Anterior cingulate cortex (tissue), 58 donors: ENCODE measurements at places on chromosomes 13 and 19.
A peak's percentile ranks its signal among the peaks of the same experiment; 100 is the strongest.

GRCh38 chr13:109787135-109787954 is 962 bp upstream of the IRS2 start:
- no peak for DNase-seq

DNA sequence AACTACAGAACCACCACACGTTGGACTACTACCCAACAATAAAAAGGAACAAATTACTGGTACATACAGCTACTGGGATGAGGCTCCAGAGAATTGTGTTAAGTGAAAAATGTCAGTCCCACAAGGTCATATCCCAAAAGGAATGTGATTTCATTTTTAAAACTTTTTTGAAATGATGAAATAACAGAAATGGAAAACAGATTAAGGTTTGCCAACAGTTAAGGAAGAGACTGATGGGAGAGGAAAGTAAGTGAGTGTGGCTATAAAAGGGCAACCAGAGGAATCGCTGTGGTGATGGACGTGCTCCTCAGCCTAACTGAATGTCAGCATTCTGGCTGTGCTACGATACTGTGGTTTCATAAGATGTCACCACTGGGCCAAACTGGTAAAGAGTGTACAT is 512.8 kb downstream of the UQCRFS1 start:
- no peak for DNase-seq

- DNase-seq: no peak
Observed at GRCh38 chr19:43789029-43789428, 8.3 kb upstream of the KCNN4 start.

GRCh38 chr13:33845572-33846302 is 27.8 kb downstream of the RFC3 start:
- no peak for DNase-seq

GRCh38 chr19:51135004-51135403 is 7.1 kb upstream of the SIGLEC7 start:
- DNase-seq: no peak

GRCh38 chr13:49986471-49986870 is 10.4 kb upstream of the TRIM13 start:
- DNase-seq: no peak

DNA sequence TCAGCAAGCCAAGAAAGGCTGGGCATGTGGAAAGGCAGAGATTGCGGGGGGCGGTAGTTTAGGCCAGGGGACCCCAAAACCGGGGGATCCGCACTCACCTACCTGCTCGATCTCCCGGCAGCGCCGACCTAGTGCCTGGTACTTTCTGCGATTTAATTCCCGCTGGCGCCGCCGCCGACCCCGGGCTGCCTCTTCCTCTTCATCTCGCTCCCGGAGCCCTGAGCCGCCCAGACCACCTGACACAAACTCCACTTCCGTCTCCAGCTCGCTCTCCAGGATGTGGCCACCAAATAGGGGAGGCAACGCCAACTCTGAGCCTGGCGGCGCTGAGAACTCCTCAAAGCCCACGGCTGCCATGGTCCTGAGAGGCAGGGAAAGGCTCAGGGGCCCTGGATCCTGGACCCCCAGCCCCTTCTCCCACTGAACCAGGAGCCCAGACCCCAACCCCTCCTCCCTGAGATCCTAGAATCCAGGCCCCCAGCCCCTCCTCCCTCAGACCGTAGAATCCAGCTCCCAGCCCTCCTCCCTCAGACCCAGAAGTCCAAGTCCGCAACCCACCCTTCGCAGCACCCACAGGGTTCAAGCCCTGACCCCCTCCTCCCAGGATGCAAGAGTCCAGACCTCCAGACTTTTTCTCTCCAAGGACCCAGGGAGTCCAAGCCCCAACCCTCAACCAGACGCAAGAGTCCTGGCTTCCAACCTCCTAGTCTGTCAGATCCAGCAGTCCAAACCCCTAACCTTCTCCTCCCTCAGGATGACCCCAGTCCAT is 933 bp downstream of the TFPT start:
- DNase-seq: peak; percentile 42

- DNase-seq: no peak
Observed at GRCh38 chr13:108993346-108993745, 363.9 kb downstream of the MYO16 start.

- DNase-seq: no peak
Observed at GRCh38 chr13:107650081-107650701, 565.1 kb downstream of the LIG4 start.

GRCh38 chr13:95185851-95186250 is 115.4 kb downstream of the ABCC4 start:
- no peak for DNase-seq

DNA sequence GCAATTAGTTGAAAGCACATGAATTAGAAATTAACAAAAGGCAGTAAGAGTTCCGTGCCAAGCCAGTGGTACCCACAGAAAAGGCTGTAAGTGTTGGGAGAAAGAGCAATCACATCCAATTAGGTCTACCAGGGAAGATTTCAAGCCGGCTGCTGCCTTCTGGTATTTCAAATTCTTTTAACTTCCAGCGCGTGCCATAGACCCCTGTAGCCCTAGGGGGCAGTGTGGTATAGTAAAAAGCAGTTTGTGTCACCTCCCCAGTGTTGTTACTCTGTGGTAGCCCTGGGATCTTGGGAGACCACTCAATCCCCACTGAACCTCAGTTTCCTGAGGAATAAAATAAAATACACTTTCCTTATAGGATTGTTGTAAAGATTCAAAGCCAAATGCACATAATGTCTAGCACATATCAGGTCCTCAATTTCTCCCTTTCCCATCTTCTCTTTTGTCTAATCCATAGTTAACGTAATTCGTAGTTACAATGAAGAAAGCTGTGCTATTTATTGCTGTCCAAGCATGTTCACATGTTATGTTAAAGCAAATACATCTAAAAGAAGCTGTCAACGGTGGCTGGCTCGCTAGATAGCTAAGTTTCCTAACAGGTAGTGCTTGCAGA is 230.2 kb downstream of the TDRD3 start:
- DNase-seq: no peak

DNA sequence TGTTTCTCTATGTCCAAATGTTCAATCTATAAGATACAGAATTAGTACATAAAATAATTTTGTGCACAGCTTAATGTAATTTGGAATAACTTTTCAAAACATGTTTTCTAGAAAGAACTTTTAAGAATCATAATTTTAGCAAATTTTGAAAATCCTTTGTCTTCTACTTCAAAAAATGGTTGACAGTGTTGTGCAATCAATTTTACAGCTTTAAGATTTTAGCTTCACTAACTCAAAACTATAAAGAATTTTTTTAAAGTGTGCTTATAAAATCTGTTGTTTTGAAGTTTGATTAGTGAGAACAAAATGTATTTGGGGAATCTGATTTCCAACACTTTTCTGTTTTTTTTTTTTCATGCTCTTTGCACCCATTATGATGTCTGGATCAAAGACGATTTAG is 12.7 kb upstream of the SPACA6 start:
- DNase-seq: no peak

DNA sequence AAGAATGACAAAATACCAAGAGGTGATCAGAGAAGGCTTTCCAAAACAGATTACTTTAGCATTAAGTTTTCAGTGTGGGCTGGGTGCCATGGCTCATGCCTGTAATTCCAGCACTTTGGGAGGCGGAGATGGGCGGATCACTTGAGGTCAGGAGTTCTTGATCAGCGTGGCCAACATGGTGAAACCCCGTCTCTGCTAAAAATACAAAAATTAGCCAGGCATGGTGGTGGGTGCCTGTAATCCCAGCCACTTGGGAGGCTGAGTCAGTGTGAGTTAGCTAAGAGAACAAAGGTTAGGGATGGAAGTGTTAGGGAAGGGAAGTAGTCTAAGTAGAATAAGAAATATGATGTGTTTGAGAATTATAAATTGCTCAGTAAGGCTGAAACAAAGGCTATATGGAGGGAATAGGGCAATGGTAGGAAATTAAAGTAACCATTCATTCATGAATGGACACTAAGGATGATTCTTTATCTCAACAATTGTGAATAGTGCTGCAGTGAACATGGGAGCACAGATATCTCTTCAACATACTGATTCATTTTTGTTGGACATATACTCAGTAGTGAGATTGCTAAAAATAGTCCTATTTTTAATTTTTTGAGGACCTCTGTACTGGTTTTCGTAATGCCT is 3.9 kb upstream of the RCBTB2 start:
- DNase-seq: no peak

DNA sequence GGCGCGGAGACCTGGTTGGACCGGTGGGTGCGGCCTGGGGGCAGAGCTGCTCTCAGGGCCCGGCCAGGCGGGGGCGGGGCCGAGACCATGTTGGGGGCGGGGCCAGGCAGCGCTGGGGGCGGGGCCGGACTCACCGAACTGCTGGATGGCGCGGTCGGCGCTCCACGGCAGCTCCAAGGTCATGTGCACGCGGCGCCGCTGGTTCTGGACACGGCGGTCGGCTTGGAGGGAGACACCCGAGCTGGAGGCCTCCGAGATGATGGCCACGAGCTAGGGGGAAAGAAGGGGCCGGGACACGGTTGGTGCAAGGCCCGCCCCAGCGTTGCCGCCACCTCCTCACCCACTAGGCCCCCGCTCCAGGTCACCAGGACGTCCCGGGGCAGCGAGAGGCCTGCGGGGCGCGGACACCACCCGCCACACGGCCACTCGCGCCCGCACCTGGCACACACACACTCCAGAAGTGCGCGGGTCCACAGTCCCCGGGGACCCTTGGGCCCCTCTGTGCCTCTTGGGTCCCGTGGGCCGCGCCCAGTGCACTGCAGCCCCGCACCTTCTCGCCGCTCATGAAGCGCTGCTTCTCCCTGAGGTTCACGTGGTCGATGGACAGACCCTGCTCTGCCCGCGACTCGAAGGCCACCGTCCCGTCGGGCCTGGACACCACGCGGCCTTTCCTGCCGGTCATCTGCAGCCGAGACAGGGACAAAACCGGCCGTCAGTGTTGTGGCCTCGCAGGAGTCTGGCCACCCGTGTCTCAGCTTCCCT is 8.7 kb downstream of the GPX4 start:
- DNase-seq: no peak

GRCh38 chr19:10419646-10420443 is 493 bp upstream of the PDE4A start:
- DNase-seq: no peak

DNA sequence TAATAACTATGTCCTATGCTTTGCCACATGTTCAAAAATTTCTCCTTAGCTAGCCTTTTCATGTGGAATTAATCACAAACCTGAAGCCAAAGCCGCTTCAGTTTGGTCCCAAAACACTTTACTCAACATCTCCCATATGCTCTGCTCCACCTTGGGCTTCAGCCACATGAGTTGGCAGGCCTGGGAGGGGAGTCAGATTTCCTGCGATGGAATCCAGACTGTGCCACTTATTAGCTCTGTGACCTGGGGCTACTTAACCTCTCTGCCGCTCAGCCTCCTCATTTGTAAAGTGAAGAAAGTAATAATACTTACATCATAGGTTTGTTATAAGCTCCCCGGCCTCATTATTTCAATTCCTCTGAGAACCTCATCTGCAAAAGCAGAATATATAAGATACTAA is 272.0 kb downstream of the LMO7 start:
- no peak for DNase-seq

GRCh38 chr19:13460045-13460444 is 46.2 kb downstream of the CACNA1A start:
- no peak for DNase-seq
